Panc1 (cell line): ENCODE measurements at places on chromosomes 16 and 17.

GRCh38 chr16:21126518-21126917, 24.1 kb downstream of the DNAH3 start:
- DNase-seq, result no peak

GRCh38 chr17:20095336-20096080, 86.3 kb downstream of the SPECC1 start:
- DNase-seq, result no peak

GRCh38 chr17:55237268-55237667, 27.5 kb upstream of the HLF start:
- no peak for DNase-seq

DNA sequence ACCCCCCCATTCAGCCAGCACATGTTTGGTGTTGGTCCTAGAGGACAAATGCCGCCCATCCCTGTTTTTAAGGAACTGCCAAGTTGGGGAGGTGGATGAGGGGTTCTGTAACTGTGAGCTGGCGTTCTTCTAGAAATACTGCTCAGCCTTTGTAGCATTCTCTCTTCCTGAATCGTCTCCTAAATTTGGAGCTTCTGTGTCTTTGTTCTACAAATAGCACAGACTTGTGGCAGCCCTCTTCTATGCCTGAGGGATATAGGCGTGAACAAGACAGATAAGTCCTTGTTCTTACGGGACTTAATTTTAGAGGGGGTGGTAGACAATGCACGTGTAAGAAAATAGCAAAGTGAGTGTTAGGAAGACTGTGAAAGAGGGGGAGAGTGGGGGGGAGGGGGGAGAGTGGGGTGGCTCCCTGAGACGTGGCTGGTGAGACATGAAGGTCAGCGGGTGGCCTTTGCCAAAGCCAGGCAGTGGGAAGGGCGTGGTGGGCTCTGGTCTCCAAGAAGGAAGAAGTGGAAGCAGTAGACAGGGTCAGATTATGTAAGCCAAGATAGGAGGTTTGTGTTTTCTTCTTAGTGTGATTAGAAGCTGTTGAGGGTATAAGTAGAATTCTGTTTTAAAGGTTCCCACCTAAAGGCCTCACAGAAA, 9.9 kb downstream of the MFSD11 start:
- DNase-seq, result no peak

GRCh38 chr16:68363658-68364521, 53.1 kb downstream of the PRMT7 start:
- no peak for DNase-seq
